ENCODE measurements at places on chromosomes 5 and 9.

GRCh38 chr5:55591686-55592085 is 56.9 kb upstream of the PLPP1 start:
- DNase-seq: no peak

- DNase-seq: no peak
Observed at GRCh38 chr5:4212981-4213819, 617.6 kb downstream of the IRX1 start.

- no peak for DNase-seq
Observed at GRCh38 chr5:23314827-23315226, 192.6 kb upstream of the PRDM9 start.

DNA sequence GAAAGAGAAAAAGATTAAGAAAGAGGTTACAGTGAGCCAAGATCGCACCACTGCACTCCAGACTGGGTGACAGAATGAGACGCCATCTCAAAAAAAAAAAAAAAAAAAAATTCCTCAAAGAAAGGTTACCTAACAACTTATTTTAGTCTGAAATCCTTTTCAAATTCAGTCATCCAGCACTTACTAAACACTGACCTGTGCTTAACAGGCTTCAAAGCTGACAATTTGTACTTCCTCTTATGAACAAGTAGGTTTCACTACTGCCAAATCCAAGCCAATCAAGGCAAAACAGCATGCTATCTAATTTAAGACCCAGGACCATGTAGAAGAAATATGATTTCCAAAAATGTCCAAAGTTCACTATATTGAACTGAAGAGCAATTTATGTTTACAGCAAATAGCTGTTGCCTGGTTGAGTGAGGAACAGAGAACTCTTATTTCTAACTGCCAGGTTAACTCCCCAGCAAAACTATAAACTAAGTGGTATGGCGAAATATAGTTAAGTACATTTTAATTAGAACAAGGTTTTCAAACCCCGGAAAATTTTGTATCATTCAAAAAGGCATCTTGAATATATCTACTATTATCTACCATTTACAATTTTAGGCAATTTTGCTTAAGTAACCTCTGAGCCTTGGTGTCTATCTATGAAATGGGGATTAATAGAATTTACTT is 13.4 kb downstream of the PWWP2A start:
- no peak for DNase-seq
